ENCODE measurements at places on chromosomes 2 and 18.

- DNase-seq, result no peak
Measured at GRCh38 chr2:7077660-7078267, 160.6 kb downstream of the RNF144A start.

- no peak for DNase-seq
Measured at GRCh38 chr18:58975781-58976180, 111.1 kb downstream of the ZNF532 start.

DNA sequence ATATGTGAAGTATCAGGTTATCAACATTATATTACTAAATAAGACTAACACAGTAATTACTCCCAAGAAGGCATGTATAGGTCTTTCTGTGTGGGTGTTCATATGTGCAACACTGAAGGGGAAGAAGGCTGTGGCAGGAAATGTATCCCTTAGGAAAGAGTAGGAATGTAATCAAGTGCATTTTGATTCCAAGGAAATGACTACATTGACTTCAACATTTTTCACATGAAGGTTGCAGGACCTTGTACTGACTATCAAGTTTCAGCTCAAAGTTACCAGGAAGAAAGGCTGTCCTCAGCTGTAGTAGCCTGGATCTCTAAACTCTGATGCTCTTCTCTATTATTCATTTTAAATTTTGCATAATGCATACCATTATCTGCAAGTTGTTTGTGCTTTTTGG is 680.8 kb downstream of the NYAP2 start:
- no peak for DNase-seq

GRCh38 chr2:106126705-106127281 is 67.3 kb downstream of the UXS1 start:
- DNase-seq, result no peak

DNA sequence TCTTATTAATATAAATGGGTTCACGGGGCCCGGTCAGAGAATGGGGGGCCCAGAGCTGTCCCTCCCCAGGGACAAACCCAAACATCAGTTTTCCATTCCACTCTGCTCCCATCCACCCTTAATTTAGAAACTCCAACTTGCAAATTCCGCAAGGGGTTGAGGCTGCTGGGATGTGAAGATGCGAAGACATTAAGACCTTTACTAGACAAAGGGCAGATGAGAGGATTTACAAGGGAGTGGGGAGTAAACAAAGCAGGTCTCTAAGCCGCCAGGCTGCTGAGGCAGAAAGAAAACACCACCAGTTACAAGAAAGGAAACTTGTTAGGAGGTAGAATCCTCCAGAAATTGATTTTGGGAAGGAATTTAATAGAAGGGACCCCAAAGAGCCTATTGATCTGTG is 33.1 kb downstream of the MARCO start:
- no peak for DNase-seq

GRCh38 chr2:231926180-231926741 is at the start of gene NPPC:
NPPC (minus strand) TSS chr2:231926396; CDS start chr2:231926249, 147 bp downstream.
- peak; percentile 27 for DNase-seq

- no peak for DNase-seq
Measured at GRCh38 chr18:74832999-74833398, 235.3 kb downstream of the ZNF407 start.

DNA sequence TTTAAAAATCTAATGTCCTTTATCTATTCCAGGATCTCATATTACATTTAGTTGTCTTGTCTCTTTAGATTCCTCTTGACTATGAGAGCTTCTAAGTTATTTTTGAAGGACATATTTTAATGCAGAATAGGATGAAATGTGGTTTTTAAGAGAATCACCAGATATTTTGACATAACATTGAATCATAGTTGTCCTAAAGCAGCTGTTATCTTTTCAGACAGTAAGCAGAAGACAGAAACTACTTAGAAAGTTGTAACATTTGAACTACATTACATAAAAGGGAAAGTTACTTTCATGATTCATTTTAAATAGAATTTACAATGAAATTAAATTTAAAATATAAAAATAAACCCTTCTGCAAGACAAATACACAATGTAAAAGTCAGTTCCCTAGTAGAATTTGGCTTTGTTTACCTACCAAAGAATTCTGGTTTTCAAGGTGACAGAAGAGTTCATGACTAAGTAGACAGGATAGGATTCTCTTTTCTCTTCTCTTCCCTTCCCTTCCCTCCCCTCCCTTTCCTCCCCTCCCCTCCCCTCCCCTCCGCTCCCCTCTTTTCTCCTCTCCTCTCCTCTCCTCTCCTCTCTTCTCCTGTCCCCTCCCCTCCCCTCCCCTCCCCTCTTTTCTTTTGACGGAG is 186.0 kb downstream of the DIS3L2 start:
- no peak for DNase-seq

DNA sequence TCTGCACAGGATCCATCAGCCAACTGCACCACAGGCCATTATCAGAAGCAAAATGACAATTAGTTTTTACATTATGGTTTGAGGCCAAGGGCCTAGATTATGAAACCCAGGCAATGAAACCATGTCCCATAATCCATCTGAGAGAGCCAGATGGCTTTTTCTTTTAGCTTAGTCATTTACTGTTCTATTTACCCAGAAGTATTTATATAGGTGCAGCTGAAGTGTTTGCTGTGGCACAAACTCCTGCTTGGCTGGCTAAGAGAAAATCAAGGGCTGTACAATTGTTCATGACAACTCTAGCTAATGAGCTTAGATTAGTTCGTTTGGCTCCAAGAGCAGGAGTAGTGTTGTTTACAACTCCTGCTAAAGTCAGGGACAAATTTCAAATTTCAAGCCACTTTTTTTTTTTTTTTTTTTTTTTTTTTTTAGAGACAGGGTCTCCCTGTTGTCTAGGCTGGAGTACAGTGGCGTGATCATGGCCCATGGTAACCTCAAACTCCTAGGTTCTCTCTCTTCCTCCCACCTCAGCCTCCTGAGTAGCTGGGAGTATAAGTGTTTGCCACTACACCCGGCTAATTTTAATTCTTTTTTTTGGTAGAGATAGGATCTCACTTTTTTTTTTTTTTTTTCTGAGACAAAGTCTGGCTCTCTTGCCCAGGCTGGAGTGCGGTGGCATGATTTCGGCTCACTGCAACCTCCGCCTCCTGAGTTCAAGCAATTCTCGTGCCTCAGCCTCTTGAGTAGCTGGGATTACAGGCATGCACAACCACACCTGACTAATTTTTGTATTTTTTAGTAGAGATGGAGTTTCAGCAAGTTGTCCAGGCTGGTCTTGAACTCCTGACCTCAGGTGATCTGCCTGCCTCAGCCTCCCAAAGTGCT is 18.4 kb upstream of the REV1 start:
- DNase-seq, result no peak

GRCh38 chr2:65326276-65326675 is 98.6 kb downstream of the ACTR2 start:
- DNase-seq, result no peak

- no peak for DNase-seq
Measured at GRCh38 chr18:5998166-5998881, 103.0 kb upstream of the TMEM200C start.

GRCh38 chr2:120661551-120661950 is 74.1 kb upstream of the GLI2 start:
- DNase-seq, result no peak

DNA sequence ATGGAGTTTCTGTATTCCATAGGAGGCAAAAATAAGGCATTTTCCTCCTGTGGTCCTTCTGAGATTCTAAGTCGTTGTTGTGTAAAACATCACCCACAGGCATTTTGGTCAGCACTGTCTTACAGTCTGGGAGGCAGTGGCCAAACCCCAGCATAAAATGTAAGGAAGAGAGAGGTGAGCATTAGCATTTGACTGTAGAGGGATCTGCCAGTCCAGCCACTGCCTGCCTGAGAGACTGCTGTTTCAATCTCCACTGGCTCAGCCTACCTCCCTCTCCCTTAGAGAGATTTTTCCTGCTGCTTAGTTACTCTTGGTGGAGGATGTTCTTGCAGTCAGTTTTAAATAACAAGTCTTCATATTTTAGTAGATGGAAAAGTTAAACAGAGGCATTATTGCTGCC is 77.0 kb downstream of the ARHGEF33 start:
- no peak for DNase-seq

DNA sequence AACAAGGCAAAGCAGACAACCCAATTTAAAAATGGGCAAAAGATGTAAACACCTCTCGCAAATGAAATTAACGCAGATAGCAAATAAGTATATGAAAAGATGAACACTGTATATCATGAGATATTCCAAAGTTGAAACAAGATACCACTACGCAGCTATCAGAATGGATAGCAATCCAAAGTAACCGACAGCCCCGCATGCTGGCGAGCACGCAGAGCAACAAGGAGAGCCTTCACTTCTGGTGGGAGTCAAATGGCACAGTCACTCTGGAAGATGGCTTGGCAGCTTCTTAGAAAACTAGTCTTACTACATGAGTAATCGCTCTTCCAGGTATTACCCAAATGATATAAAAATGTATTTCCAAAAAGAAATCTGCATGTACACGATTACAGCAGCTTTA is 1.4 kb downstream of the NDUFA10 start:
- no peak for DNase-seq

- no peak for DNase-seq
Measured at GRCh38 chr2:12877761-12878160, 161.0 kb downstream of the TRIB2 start.

GRCh38 chr18:27141876-27142275 is 43.2 kb downstream of the CHST9 start:
- DNase-seq, result no peak

DNA sequence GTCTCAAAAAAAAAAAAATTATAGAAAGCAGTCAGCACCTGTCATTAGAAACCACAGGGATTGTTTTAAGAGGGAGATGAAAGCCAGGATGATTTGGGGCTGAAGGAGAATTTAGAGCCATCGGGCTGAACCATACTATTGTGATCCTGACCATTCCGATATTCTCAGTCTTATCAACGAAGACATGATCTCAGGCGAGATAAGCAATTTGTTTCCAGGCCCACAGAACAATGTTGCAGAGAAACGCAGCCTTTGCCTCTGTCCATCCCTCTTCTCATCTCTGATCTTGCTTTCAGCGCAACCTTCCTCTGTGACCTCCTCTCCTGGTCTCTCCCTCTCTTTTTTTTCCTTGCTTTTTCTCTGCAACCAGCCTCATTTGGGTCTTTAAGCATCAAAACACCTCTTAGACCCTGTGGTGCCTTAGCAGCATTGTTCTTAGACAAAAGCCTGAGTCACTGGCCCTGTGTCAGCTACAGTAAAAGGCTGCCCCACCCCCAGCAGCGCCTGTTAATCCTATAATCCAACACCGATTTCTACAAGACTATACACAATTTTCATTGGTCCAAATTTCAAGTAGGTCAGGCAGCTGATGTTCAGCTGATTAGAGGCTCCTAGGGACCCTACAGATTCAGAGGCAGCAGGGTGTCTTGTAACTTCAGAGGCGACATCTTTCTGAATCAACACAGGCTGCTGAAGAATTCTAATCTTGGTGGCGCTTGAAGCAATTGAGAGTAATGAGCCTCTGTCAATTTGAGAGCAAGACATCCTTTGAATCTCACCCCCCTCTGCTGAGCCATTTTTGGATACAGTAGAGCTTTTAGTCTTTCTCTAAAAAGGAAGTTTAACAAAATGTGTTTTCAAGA is 206.0 kb downstream of the NCK2 start:
- DNase-seq, result no peak

DNA sequence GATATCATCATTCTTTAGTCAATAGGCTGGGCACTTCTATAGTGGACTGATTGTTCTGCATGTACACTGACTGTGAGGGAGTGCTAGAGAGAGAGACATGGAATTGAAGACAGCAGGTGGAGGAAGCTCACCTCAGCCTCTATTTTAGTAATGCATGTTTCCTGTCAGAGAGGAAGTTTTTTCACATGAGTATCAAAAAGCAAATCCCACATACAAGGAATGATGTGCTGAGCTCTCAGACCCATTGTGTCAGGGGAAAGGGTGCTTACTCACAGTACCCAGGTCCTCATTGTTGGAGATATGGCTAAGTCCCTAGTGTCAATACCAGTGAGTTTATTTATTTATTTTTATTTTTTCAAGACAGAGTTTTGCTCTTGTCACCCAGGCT is 9.9 kb upstream of the CDK15 start:
- DNase-seq, result no peak

GRCh38 chr2:3505771-3506170 is 13.6 kb downstream of the ADI1 start:
- no peak for DNase-seq

DNA sequence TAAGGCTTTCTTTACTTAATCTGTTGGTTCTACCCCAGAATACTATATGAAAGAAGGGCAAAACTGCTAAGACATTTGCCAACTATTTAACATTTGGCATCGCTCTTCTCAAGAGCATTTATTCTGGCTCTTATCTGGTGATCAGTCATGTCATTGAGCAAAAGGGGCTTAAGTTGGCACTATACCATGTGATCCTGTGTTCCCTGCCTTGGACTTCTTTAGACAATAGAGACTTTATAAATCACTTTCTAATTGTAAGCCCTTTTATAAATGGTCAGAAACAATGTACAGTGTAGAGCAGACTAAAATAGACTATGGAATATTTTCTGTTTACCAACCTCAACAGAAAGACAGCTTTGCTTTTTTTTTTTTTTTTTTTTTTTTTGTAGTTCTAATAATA is 52.1 kb downstream of the GTF3C3 start:
- no peak for DNase-seq

GRCh38 chr18:10293966-10294365 is 160.5 kb upstream of the APCDD1 start:
- DNase-seq, result no peak

DNA sequence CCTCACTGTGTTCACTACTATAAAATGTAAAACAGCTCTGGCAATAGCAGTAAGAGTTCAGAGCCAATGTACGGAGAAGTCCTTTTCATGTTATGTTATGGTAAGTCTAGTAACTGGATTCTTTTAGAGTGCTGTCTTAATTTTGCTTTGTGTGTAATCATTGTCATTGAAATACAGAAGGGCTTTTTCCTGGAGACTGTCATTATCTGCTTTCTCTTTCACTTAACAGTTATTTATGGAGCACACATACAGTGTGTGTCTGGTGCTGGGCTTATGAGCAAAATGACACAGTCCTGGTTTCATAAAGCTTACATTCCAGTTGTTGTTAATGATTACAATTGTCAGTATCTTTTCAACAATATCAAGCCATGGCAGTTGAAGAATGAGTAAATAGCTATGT is 95.5 kb downstream of the CCDC102B start:
- DNase-seq, result no peak

DNA sequence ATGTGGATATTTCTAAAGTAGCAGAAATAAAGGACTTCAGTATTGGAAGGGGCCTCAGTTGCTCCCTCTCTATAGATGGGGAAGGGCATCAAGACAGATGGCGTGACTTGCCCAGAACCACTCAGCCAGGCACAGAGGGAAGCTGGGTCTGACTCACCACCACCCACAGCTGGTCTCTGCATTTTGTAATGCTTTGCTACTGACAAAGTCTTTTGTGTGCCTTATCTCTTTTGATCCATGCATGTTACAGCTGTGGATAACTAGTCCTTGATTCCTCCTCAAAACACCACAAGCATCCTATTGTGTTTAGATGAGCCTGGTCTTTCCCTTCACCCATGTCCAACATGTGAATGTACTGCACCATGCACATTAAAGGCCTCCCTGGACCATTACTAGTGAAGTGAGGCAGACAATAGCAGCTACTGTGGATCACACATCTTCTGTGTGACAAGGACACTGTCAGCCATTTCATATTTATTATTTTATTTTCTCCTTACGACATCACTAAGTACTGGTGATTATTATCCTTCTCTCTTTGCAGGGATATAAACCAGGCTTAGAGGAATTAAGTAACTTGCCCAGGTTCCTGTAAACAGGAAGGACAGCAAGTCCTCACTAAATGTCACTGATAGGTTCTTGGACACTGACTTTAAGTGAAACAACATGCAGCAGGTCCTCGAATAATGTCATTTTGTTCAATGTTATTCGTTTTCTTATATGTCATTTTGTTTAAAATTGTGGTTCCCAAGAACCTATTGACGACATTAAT is 29.6 kb upstream of the IL37 start:
- DNase-seq, result peak; percentile 17

All from amniotic stem cell (primary cell).